ENCODE measurements at places on chromosomes 1 and 21.
A peak's percentile ranks its signal among the peaks of the same experiment; 100 is the strongest.

DNA sequence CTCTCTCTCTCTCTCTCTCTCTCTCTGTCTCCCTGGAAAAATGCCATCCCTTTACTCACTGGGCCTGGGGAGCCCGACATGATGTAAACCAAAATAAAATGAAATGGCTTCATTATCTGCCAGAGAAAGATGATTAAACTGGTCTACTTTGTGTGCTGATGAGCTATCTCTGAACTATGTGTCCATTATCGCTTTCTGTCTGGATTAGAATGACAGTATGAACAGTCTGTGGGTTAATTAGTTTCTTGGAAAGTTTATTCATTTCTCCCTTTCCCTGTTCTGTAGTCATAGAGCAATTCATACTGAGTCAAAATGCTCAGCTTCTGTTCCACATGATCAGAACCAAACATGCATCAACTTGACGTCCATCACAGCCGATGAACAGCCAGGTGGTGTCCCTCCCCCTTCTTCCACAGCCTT, 72.4 kb upstream of the KCND3 start:
- DNase-seq = no peak

- DNase-seq = no peak
Observed at GRCh38 chr1:108612496-108612895, 48.4 kb downstream of the HENMT1 start.

DNA sequence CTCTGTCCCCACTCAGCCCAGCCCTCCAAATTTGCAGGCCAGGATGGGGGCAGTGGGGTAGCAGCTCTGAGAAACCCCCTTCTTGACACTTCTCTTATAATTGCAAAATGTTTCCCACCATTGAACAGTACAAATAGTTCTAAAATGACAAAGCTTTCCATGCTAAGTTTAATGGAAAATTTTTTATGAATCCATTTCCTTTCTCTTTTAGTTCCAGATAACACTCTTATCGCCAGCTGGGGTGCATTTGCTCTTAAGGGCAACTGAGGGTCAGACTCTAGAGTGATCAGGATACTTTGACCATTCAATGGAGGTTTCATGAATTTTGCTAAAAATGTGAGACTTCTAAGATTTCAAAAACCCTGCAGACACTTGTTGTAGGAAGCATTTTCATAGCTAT, 29.9 kb downstream of the PIK3C2B start:
- no peak for DNase-seq

- DNase-seq = no peak
Observed at GRCh38 chr21:27326301-27326700, 359.4 kb upstream of the ADAMTS5 start.

- DNase-seq = peak; percentile 2
Observed at GRCh38 chr21:34276711-34277425, 86.9 kb upstream of the KCNE2 start.

GRCh38 chr1:185155600-185156287, 1.0 kb downstream of the TRMT1L start:
- no peak for DNase-seq

DNA sequence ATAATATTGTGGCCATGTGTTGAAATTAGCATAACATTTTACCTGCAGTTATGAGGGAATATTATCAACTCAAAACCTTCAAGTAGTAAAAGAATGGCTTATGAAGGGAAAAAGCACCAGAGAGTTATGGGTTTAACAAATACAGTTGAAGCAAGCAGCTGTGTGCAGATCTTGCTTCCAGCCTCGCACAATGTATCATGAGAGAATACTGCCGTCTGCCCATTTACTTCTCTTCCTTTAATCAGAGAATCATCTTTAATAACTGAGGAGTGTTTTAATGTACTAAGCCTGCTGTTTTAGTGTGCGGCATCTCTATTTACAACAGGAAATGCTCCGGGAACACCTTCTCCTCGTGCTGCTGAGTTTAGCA, 120.9 kb downstream of the ATG4C start:
- DNase-seq = no peak

DNA sequence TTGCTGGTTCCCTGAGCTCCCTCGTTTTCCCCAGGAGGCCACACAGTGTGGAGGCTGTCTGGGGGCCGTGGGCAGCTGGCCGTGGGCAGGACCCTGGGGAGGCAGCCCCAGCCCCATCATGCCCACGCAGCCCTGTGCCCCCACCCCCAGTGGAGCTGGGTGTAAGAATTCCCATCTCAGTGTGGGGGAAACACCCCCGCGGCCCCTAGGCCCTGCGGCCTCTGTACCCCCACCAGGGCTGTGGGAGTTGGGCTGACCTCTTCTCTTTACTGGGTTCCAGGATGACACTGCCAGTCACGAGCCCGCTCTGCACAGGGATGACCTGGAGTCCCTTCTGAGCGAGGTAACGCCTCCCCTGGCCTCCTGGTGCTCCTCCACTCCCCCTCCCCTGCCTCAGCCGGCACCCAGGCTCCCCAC, 3.7 kb upstream of the PFKL start:
- no peak for DNase-seq

- DNase-seq = no peak
Observed at GRCh38 chr1:87980494-87980893, 651.8 kb downstream of the LMO4 start.

- no peak for DNase-seq
Observed at GRCh38 chr21:34020005-34020847, 53.2 kb upstream of the MRPS6 start.

- no peak for DNase-seq
Observed at GRCh38 chr1:31348449-31348848, 24.4 kb downstream of the FABP3 start.

DNA sequence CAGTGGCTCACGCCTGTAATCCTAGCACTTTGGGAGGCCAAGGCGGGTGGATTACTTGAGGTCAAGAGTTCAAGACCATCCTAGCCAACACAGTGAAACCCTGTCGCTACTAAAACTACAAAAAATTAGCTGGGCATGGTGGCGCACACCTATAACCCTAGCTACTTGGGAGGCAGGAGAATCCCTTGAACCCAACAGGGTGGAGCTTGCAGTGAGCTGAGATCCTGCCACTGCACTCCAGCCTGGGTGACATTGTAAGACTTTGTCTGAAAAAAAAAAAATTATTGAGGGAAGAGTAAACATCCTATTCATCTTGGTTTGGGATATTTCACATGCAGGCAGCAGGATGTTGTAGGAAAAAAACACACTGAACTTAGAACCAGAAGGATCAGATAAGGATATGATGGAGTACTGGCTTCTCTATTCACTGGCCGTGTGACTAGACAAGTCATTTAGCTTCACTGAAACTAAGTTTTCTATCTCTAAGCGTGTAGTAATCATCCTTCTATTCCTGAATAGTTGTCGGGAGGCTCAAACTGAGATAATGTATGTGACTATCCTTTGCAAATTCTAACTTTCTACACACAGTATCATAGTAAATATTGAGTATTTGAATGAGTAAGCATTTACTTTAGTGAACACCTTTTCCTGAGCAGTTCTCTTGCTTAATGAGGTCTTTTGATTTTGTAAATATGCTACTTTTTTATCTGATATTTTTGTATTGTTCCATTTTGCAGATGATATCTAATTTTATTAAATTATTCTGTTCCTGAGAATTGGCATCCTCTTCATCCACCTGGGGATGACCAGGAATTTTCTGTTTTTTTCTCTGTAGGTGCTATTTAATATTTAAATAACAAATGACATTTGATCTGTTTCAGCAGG, 18.2 kb downstream of the CAP1 start:
- DNase-seq = no peak

- DNase-seq = no peak
Observed at GRCh38 chr1:48775831-48776392, 779 bp downstream of the BEND5 start.

GRCh38 chr1:114453361-114453784, 57.6 kb downstream of the TRIM33 start:
- DNase-seq = no peak

DNA sequence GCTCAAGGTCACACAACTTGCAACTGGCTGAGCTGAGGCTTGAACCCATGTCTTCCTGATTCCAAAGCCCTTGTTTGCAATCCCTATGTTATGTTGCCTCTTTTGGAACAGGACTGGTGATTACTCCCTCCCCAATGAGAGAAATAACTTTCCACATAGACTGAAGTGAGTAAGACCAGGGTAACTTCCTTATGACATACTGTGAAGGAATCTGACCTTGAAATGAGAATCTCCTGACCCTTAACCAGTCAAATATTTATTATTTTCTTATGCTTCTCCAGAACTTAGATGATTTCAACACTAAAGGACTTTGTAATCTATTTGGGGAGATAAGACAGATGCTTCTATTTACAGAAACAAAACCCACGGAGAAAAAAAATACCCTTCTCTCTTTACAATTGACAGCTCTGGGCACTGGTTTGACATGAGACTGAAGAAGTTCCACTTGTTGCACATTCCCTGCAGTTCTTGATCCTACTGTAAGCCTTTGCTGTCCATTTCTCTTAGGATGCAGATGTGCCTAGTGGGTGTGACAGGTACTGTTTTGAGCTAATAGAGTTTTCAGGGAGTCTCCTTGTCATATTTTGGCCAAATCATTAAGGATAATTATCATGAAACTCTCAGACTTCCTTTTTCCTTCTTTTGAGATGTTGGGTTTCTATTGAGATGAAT, 3.9 kb upstream of the RPTN start:
- DNase-seq = no peak

DNA sequence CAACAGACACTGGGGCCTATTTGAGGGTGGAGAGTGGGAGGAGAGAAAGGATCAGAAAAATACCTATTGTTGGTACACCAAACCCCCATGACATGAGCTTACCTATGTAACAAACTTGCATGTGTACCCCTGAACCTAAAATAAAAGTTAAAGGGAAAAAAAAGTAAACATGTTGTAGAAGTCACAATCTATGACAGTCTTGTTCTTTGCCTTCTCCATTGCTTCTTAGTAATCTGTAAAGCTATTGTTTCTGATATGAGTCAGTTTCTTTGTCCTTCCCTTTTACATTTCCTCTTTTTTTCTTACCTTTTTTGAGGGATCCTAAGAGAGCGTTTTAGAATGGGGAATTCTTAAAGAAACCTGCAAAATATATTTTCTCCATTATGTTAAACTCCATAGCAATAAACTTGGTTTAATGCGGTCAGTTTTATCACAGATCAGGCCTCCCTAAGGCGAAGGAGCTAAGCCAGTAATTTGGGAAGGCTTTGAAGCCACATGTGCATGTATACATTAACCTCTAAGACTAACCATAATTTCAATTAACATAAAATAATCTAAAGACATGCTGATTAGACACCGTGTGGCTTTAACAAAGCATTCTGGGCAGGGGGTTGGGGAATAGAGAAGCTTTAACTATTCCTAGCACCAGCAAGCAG, 77.8 kb upstream of the C1orf105 start:
- DNase-seq = no peak

DNA sequence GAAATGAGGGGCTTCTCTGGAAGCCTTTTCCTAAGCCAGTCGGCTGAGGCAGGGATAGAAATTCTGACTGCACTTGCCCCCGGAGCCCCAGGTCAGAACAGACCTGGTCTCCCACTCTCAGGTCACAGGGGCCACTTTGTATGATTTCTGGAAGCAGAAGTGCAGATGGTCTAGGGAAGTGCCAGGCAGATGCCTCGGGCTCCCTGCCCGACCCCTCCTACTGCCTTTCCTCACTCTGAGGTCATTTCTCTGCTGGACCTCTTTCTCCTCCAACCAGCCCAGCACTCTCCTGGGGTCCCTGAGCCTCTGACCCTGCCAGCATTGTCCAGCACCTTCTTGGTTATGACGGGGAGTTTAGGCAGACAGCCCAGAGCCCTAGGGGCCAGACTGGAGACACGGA, 8.7 kb downstream of the RUNX3 start:
- DNase-seq = no peak

GRCh38 chr1:246773213-246773641, 49.0 kb downstream of the SCCPDH start:
- DNase-seq = no peak

DNA sequence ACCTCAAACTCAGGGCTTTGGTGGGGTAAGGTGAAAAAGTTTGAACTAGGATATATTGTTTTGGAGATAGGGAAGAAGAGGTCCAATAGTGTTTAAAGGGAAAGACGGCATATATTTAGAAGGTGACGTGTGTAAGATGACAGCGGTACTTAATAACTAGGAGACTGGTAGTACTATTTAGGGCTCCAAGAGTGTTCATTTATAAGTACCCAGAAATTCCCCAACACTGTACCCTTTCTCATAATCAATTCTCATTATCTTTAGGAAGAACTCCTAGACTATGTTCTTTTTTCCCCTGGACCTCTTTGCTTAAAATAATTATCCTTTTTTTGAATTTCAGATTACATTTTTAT, 1.5 kb downstream of the LYPLAL1 start:
- DNase-seq = no peak

DNA sequence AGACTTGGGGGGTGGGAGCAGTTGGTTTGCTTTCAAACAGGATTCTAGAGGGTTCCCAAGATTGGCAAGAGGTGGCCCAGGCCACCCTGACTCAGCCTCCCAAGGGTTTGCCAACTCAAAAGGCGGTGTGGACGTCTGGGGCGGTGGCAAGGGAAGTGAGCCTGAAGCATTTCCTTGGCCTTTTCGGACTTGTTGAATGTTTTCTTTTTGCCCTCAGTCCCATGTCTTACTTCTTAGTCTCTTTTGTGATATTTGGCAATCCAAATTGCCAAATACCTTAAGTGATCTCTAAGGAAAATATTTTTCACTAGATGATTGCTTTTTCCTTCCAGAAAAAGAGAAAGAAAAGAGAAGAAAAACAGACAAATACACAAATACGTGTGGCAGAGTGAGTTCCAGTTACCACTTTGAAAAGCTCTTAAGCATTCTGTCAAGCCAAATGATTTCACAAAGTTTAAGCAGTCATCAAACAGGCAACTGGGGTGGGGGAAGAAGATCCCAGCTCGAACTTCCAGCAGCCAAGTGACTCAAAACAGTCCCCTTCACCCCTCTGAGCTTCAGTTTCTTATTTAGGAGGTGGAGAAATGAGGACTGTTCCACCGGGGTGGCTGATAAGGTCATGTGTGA, 374.6 kb upstream of the USP24 start:
- DNase-seq = no peak

- DNase-seq = no peak
Observed at GRCh38 chr1:201009962-201010645, 13.4 kb downstream of the KIF21B start.

- no peak for DNase-seq
Observed at GRCh38 chr1:62327360-62328055, 8.3 kb upstream of the KANK4 start.

GRCh38 chr1:68111519-68112436, 61.4 kb upstream of the DIRAS3 start:
- no peak for DNase-seq

DNA sequence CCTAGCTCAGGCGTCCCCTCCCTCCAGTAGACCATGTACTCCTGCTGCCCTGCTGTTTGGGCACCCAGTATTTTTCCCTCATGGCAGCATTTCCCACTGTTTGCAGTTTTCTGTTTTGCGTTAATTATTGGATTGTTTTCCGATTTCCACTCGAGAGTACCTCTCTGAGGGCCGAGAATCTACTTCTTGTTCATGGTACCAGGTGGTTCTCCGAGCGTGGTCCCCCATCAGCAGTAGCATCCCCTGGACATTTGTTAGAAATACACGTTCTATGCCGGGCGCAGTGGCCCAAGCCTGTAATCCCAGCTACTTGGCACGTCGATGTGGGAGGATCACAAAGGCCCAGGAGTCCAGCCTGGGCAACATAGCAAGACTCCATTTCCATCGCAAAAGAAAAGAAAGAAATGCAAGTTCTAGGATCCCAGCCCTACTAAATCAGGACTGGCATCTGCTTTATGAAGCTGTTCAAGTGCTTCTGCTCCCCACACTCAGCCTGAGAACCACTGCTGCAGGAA, 690 bp downstream of the RRP1 start:
- DNase-seq = no peak
